ENCODE measurements at places on chromosomes 12 and 14.

DNA sequence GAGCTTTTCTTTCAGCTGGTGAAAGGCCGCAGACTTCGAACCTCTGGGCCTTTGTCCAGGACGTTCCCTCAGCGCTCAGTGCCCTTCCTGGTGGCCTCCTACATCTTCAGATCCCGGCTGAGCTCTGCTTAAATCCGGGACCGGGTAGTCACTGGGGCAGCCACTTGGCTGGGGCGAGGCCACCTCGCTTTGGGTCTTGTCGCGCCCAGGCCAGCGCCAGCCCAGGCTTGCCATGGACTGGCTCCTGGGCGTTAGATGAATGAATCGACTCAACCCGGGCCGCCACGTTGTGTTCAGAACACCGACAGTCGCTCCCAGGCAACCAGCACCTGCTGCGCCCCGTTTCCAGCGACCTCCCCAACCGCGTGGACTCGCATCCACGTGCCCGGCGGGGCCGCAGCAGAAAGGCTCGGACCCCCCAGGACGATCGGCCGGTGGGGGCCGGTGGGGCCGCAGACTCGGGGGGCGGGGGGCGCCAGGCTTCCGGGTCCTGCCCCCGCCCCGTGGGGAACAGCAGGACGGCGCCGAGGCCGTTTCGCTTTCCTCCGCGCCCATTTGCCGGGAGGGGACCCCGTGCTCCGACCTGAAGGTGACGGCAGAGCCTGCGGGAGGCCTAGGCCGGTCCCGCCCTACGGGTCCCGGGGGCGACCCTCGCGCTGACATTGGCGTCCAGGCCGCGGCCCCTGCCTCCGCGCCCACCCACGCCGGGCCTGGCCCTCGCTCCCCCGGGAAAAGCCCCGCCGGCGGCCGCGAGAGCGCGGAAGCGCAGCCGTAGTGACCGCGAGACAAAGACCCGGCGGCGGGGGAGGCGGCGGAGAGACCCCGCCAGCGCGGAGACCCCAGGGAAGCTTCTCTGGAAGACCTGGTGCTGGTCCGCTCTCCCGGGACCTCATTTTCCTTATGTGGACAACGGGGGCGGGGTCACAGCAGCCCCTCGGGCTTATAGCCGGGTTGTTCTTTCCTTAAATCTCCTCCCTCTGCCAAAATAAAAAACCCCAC is 37.3 kb upstream of the RCOR1 start:
- DNase-seq = peak; percentile 70

GRCh38 chr14:93799989-93800921 is 12.0 kb upstream of the PRIMA1 start:
- no peak for DNase-seq

DNA sequence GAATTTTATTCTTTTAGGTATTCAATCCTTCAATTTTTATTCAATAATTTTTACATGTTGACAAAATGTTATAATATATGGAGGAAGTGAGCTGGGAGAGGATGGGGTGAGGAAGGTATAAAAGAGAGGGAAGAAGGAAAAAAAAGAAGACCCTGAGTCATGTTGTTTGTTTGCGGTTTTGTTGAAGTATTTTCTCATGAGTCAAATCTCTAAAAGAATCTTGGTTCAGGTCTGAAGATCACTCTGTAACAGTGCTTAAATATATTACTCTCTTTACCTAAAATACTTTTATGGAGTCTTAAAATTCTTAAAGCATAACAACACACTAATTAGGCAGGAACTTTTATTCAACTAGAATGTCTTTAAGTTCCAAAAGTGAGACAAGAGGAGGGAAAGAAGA is 489.6 kb upstream of the GARIN6 start:
- DNase-seq = no peak

- DNase-seq = no peak
Observed at GRCh38 chr12:92574051-92574783, 128.6 kb upstream of the PLEKHG7 start.

GRCh38 chr14:104223101-104224041 is 85.0 kb downstream of the KIF26A start:
- no peak for DNase-seq

DNA sequence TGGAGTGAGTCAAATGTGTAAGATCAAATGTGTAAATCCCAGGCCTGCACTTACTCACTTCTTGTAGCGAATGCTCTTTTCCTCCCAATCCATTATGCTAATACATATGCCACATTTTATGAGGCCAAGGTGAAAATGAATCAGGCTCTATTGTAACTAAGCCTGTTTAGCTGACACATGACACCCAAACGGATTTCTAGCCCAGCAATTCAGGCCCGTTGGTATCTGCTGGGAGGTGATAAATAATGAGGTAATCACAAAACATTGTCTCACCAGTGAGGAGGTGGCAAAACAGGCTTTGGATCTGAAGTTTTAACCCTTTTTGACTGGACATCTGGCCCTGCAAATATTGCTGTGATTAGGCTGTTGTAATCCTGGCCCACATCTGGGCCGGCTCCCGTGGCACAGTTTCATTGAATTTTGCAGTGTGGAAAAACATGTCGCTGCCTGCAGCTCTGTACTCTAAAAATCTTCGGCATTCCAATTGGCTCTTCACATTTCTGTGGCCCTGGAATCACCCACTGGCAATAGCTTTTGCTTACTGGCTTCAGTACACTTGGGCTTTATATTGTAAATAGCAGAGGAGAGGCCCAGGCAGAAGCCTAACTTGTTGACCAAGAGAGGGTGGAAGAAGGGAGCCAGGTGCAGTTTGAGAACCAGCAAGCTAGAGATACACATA is 106.1 kb downstream of the PAX9 start:
- DNase-seq = no peak

DNA sequence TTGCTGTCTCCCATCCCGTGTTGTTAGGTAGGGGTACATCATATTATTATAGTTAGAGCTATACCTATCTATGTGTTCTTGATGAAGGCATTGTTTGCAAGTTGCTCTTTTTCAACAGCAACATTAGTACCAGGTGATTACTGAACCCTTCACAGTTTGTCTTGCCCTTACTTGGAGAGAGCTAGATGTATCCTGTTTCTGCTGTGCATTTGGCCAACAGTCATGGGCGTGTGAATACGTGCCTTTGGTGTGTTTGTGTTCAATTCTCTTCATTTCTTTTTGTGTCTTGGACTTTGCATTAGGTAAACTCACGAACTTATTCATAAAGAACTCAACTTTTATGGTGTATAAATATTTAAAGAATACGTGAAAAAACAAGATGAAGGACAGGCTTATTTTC is 14.3 kb downstream of the ARF6 start:
- DNase-seq = no peak

GRCh38 chr12:96258104-96258961 is 64.2 kb downstream of the ELK3 start:
- DNase-seq = peak; percentile 45

GRCh38 chr12:10861366-10861765 is 12.1 kb upstream of the PRR4 start:
- DNase-seq = no peak

DNA sequence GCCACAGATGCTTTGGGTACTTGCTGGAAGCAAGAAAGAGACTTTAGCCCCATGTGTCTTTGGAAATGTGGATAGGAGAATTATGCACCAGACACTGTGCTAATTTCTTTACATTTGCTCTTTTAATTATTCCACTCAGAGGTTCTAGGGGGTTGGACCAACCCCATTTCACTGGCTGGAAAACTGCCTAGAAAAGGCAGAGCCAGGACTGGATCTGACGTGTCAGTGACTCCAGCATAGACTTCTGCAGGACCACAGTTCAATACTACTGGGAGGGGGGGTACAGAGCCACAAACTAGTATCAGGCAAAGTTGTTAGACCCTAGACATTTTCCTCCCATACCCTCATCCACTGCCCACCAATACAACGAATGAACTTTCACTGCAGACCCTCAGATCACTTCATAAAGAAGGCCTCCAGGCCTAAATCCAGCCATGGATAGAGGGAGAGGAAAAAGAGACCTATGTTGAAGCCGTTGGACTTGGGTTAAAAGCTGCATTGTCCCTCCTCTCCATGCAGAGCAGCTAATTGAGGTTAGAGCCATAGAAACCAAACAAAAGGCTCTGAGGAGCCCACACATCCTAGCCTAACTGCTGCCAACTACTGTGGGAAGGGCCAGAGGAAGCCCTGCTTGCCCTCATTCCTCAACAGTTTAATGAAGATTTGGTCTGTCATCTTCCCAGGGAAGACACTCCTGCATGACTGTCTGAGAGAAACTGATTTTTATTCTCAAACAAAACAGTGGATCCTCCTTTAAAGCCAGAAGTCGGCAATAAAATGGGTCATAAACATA is 68.7 kb downstream of the STON2 start:
- no peak for DNase-seq

GRCh38 chr14:87971010-87971409 is 22.0 kb downstream of the GALC start:
- no peak for DNase-seq

GRCh38 chr14:84401631-84402030 is 1128.3 kb upstream of the FLRT2 start:
- no peak for DNase-seq

- no peak for DNase-seq
Observed at GRCh38 chr12:118311666-118312065, 61.0 kb downstream of the TAOK3 start.

GRCh38 chr12:40137252-40137651 is 31.4 kb upstream of the SLC2A13 start:
- no peak for DNase-seq

GRCh38 chr12:29451888-29452287 is 45.6 kb downstream of the OVCH1 start:
- DNase-seq = no peak

DNA sequence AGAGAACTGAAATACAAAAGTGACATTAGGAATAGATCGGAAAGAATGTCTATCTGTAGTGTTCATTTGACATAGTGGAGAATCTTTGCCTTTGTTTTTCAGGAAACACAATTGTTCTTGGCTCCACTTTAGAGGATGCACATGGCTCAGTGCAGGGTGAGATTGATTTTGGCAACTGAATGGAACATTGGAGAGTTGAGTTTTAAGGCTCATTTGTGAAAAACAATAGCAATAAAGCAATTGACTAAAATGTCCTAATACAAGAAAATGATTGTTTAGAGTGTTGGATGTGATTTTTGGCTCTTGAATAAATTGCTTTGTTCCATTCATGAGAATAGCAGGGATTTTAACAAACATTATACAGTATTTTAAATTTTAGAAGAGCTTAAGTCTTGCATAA is 116.4 kb downstream of the SLC38A1 start:
- no peak for DNase-seq

GRCh38 chr12:16121953-16122352 is 155.5 kb downstream of the SLC15A5 start:
- DNase-seq = no peak

GRCh38 chr12:5403411-5403810 is 28.5 kb upstream of the NTF3 start:
- DNase-seq = no peak

GRCh38 chr12:65740506-65740872 is 83.8 kb upstream of the HMGA2 start:
- peak; percentile 20 for DNase-seq

DNA sequence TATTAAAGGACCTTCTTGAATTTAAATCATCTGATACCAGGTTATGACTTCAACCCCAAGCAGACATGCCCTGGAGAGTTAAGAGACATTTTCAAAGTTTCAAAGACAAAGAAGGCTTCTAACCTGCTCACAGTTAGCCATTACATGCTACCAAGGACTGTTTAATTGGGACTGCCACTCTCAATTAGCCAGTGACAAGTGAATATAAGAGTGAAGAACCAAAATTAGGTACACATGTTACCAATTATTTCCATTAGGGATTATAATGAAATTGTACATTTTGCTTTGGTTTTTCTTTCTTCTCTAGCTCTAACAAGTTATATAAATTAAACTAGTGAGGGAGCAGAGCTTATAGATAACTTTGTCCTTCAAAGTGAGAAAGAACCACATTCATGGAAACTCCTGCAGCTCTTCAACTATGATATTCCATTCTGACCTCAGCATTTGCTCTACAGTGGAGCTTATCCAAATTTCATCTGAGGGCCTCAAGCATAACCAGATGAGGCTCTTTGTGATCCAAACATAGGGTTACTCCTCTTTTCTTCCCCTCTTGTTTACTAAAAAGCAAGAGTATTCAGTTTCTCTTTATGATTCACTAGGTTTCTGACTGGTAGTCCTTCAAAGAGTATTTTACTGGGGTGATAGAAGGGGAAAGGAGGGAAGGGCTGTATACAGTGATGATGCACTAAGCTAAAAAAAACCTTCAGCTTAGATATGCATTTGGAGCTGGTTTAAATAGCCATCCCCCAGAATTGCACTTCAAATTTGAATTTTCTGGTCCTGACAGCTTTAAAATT is 91.3 kb downstream of the DUSP6 start:
- no peak for DNase-seq

GRCh38 chr12:118061873-118062843 is 1.2 kb upstream of the WSB2 start:
- DNase-seq = peak; percentile 39

DNA sequence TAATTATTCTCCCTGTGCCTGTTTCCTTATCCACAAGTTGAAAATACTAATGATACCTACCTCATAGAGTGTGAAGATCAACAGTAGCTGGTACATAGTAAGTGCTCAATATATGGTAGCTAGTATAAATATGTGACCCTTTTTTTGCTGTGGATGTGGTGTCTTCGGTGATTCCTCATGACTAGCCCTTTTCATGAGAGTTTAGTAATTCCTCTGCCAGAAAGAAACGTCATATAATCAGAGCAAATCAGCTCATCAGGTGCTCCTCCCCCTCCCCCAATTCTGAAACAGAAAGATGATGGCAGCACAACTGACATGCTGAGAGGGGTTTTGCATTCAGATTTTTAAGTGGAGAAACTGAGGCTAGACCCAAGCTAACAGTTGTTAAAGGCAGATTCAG is 210.8 kb downstream of the SLC41A2 start:
- DNase-seq = peak; percentile 33

DNA sequence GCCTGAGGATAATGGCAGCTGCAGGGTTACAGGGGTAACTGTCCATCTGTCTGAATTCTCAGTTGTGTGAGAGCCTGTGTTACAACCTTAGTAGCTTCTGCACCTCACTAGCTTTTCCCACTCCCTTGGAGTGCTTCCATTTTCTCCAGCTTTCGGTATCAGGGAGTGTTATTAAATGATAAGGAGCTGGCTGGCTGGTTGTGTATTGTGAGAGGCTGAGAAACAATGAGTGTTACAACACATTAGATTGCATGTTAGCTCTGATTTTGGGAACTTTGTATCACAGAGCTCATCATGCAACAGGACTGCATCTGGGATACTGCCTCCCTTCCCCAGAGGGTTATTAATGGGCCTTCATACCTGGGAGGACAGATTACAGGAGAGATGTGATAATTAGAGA is 723.7 kb downstream of the DIO2 start:
- no peak for DNase-seq

GRCh38 chr12:50243507-50243906 is 39.8 kb downstream of the LIMA1 start:
- DNase-seq = no peak

- DNase-seq = no peak
Observed at GRCh38 chr12:43325786-43326185, 226.2 kb downstream of the ADAMTS20 start.

DNA sequence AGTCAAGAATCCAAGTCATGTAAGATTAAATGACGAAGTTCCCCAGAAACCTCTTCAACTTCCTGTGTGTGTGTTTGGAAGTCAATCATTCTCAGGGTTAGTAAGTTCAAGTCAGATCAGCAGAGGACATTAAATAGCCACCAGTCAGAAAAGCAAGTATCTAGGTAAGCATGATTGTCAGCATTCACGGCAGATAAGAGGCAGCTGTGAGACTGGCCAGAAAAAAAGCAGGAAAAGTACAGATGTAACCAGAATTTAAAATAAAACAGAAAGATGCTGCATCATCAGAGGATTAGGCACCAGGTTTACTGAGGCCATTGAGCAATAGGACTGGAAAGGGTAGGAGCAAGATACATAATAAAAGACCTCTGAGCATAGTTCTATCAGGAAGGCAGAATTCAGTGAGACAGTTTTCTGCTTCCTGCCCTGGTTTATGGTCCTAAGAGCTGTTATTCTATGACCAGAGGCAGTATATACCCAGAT is 606.9 kb downstream of the FSCB start:
- DNase-seq = no peak

Data from activated CD4-positive, alpha-beta T cell treated with anti-CD3 and anti-CD28 coated beads for 36 hours (primary cell).